Left lung (tissue), 14 donors: ENCODE measurements at places on chromosomes 12 and 14.
A peak's percentile ranks its signal among the peaks of the same experiment; 100 is the strongest.

GRCh38 chr14:80003138-80003537, 208.2 kb downstream of the DIO2 start:
- no peaks in the 10 kb centered on the region for H3K4me1 ChIP-seq
- no peaks in the 10 kb centered on the region for H3K27me3 ChIP-seq
- no peaks in the 10 kb centered on the region for H3K36me3 ChIP-seq

DNA sequence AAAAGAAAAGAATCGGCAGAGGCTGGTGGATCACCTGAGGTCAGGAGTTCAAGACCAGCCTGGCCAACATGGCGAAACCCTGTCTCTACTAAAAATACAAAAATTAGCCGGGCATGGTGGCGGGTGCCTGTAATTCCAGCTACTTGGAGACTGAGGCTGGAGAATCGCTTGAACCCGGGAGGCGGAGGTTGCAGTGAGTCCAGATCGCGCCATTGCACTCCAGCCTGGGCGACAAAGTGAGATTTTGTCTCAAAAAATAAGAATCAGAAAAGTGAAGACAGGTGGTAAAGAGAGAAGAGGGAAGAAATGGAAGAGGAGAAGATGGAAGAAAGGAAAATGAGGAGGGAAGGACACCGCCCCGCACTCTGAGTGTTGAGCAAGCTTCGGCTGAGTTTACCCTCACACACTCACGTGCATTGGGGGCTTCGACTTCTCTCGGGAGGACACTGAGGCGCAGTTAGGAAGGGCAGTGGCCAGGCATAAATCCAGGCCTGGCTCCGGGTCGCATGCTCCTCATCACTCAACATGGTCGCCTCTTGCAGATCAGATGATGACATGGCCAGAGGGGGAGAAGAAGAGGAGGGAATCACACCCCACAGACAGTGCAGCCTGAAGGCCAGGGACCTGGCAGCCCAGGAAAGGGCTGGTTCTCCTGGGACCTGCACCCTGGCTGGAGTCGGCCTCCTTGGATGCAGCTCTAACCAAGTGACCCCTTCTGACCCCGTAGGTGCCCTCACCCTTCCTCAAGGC, 61.1 kb downstream of the PRMT8 start:
- no peak overlapping the region for H3K27ac ChIP-seq
- no peaks in the 10 kb centered on the region for H3K4me1 ChIP-seq
- no peaks in the 10 kb centered on the region for H3K36me3 ChIP-seq
- no peak for DNase-seq
- no peaks in the 10 kb centered on the region for H3K27me3 ChIP-seq

GRCh38 chr12:2557597-2557996, 237.2 kb upstream of the FKBP4 start:
- DNase-seq = no peak
- no peak overlapping the region for H3K4me3 ChIP-seq
- H3K27ac ChIP-seq = no peak overlapping the region
- H3K4me1 ChIP-seq = no peaks in the 10 kb centered on the region

DNA sequence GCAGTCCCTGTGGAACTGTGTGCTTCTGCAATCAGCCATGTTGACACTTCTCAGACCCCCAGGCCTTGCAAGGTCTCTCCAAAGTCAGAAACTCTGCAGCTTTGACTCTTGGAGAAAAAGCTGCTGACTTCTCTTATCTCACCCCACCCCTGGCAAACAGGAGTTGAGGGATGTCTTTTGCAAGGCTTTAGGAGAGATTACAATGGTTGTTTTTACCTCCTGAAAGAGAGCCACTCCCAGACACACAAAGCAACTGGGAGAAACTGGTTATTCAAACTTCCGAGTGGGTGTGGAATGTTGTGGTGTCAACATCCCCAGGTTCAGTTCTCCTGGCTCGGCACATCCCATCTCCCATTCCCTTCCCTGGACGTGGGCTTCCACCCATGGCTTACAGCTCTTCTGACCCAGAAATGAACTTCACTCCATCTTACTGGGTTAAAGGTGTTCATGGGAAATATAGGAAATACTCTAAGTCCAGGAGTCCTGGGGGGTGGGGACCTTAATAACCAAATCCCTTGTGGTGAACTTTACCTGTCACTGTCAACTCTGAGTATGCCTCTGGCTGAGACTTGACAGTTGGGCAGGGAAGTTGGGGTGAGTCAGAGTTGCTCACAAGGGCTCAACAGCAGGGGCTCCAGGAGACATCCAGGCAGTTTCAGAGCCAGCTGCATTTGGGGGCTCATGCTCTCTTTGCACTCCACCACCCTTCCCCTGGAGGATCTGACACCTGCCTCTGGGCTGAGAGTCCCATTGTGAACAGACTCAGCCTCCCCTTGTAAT, 41.9 kb downstream of the CCDC177 start:
- H3K36me3 ChIP-seq = no peaks in the 10 kb centered on the region
- no peaks in the 10 kb centered on the region for H3K4me1 ChIP-seq
- H3K27ac ChIP-seq = no peak overlapping the region
- no peak for DNase-seq

DNA sequence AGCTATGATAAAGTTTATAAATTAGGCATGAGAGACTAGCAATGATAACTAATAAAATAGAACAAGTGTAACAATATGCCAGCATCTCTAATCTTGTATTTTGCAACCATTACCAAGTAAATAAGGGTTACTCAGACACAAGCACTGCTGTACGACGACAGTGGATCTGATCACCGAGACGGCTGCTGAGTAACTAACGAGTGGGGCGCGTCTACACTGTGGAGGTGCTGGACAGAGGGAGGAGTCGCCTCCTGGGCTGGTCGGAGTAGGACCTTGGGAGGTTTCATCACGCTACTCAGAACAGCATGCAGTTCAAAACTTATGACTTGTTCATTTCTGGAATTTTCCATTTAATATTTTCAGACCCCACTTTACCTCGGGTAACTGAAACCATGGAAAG, 18.4 kb downstream of the COA8 start:
- no peak overlapping the region for H3K27ac ChIP-seq
- H3K4me3 ChIP-seq = no peak overlapping the region
- peaks cover 3% of the 10 kb centered on the region for H3K4me1 ChIP-seq
- DNase-seq = no peak
- no peaks in the 10 kb centered on the region for H3K27me3 ChIP-seq

- H3K4me1 ChIP-seq = peaks cover 15% of the 10 kb centered on the region
- no peaks in the 10 kb centered on the region for H3K36me3 ChIP-seq
- H3K27me3 ChIP-seq = no peaks in the 10 kb centered on the region
- no peak overlapping the region for H3K4me3 ChIP-seq
- H3K27ac ChIP-seq = peak overlapping the region; percentile 29
Observed at GRCh38 chr14:54629183-54629582, 62.3 kb downstream of the SAMD4A start.

DNA sequence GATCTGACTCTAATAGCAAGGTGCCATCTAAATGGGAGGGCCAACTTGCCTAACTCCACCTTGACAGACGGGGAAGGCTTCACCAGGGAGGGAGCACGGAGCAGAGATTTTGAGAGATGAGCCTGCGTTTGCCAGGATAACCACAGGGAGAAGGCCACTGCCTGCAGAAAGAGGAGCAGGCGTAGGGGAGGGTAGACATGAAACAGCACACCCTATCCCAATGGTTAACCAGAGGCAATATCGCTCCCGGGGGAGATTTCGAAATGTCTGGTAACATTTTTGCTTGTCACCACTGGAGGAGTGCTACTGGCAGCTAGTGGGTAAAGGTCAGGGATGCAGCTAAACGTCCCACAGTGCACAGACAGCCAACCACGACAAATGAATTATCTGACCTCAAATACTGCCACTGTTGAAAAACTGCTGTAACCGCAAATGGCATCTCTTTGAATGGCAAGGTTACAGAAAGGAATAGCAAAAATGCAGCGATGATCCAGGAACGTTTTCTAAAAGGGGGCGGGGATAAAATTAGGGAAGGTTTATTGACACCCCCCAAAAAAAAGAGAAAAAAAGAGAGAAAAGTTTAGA, 126.0 kb upstream of the ATF7IP start:
- no peak for DNase-seq
- no peak overlapping the region for H3K4me3 ChIP-seq
- no peaks in the 10 kb centered on the region for H3K27me3 ChIP-seq
- no peaks in the 10 kb centered on the region for H3K36me3 ChIP-seq
- H3K27ac ChIP-seq = peak overlapping the region; percentile 49

DNA sequence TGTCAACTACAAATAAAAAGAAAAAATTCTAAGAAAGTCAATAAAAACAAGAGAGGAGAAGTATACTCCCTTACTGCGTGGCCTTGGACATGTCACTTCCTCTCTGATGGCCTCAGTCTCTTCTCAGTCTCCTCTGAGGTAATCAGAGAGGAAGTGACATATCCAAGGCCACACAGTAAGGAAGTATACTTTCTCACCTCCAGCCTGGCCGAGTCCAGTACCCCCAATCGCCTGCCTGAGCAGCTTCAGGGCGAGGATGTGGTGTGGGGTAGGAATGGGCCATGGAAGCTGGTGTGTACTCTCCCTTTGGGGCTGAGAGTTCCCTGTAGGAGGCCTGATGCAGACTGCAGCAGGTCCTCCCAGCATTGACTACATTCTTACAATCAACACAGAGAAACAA, 15.8 kb downstream of the VDR start:
- DNase-seq = peak; percentile 54
- no peaks in the 10 kb centered on the region for H3K27me3 ChIP-seq
- peaks cover 65% of the 10 kb centered on the region for H3K4me1 ChIP-seq
- H3K27ac ChIP-seq = peak overlapping the region; percentile 50
- no peak overlapping the region for H3K4me3 ChIP-seq
- H3K36me3 ChIP-seq = no peaks in the 10 kb centered on the region

GRCh38 chr14:36859119-36859518, 197.5 kb downstream of the PAX9 start:
- no peak overlapping the region for H3K27ac ChIP-seq
- H3K4me1 ChIP-seq = no peaks in the 10 kb centered on the region
- no peaks in the 10 kb centered on the region for H3K36me3 ChIP-seq
- H3K27me3 ChIP-seq = no peaks in the 10 kb centered on the region
